Activated CD4-positive, alpha-beta memory T cell treated with anti-CD3 and anti-CD28 coated beads, Interleukin-2, amount 10 ng/mL, durations not matched to agents 7 days and 5 days (primary cell): ENCODE measurements at places on chromosomes 1 and 21. TPM values are rescaled to one million over a fixed set of nuclear protein-coding genes. Genes with fewer than 3 reads are reported as not detected.

The VPS72 gene
- total RNA-seq, result 78.8 TPM

The FOXD2 gene
- total RNA-seq, result 0.65 TPM

- H3K4me1 ChIP-seq, result no peaks in the 10 kb centered on the region
- peaks cover 5% of the 10 kb centered on the region for H3K27me3 ChIP-seq
- no peak overlapping the region for H3K4me3 ChIP-seq
- H3K27ac ChIP-seq, result no peak overlapping the region
These were observed 252.1 kb downstream of the FOXD2 start for GRCh38 chr1:47689894-47690293.

DNA sequence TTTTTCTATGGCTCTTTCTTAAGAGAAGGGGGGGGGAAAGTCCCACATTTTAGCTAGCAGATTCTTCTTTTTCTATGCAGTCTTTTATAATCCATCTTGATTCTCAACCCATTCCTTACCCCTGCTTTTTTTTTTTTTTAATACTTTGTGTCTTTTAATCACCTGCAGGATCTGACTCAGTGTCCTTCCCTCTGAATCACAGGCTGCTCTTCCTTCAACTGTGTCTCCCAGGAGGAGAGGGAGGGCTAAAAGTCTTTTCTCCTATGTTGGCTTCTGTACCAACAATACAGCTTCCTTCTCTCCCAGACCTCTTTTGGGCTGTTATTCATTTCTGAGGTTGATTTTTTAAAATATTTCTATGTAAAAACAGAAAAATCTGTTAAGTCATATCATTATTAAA is 686.2 kb downstream of the ADGRL2 start:
- H3K36me3 ChIP-seq, result no peaks in the 10 kb centered on the region
- no peak overlapping the region for H3K27ac ChIP-seq
- DNase-seq, result no peak
- no peak overlapping the region for H3K4me3 ChIP-seq
